ENCODE measurements at places on chromosomes 12 and 14. TPM values are rescaled to one million over a fixed set of nuclear protein-coding genes. Genes with fewer than 3 reads are reported as not detected.

The MMP17 gene
- total RNA-seq = 5.8 TPM

- no peak for DNase-seq
Measured at GRCh38 chr12:31312431-31312830, 13.5 kb downstream of the SINHCAF start.

- DNase-seq = no peak
Measured at GRCh38 chr12:116346222-116346621, 68.7 kb upstream of the MED13L start.

The VCPKMT gene
- 5.1 TPM for total RNA-seq

DNA sequence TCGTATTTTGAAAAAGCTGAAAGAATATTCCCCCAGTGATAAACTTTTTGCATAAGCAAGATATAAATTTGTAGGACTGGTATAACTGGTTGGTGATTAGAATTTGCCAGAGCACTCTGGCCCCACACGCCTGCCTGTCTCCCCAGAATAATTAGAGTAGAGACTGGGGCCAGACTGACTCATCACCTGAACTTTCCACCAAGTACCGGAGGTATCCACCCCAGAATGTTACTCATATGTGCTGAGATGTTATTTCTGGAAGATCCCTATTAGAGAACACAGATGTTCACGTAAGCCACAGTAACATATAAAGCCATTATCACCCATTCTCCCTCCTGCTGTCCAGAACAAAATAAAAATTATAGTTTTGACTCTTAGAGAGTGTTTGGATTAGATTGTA, 49.5 kb upstream of the PIWIL1 start:
- no peak for DNase-seq

The TRIM9 gene
- 1.7 TPM for total RNA-seq

The SLC15A4 gene
- 43.0 TPM for total RNA-seq

The APOLD1 gene
- total RNA-seq = 49.4 TPM

The ALG10 gene
- 5.8 TPM for total RNA-seq

GRCh38 chr12:102564026-102564425, 83.7 kb upstream of the IGF1 start:
- DNase-seq = no peak

The LRRIQ1 gene
- total RNA-seq = 0.13 TPM

The FAM177A1 gene
- total RNA-seq = 60.8 TPM

GRCh38 chr14:26466862-26467261, 131.0 kb downstream of the NOVA1 start:
- DNase-seq = no peak

GRCh38 chr12:107328442-107329133, 235.2 kb upstream of the CRY1 start:
- DNase-seq = no peak

DNA sequence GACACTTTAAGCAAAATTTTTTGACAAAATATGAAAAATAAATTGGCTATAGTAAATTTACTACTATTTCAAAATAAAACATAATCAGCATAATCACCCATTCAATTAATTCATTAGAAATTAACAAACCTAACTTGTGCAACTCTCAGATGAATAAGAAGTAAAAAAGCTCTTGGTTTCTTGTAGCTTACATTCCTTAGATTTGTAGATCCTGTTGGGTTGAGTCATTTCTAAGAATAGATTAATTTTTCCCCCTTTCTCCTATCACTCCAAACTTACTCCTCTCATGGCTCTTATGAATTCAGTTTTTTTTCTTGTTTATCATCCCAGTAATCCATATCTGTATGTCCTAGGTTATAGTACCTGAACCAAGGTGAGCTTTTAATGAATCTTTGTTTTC, 230.9 kb upstream of the LRIG3 start:
- no peak for DNase-seq

The RNF31 gene
- 29.0 TPM for total RNA-seq

GRCh38 chr12:108050696-108051095, 78.4 kb upstream of the WSCD2 start:
- no peak for DNase-seq

GRCh38 chr12:123948796-123949769, 23.5 kb downstream of the CCDC92 start:
- no peak for DNase-seq

DNA sequence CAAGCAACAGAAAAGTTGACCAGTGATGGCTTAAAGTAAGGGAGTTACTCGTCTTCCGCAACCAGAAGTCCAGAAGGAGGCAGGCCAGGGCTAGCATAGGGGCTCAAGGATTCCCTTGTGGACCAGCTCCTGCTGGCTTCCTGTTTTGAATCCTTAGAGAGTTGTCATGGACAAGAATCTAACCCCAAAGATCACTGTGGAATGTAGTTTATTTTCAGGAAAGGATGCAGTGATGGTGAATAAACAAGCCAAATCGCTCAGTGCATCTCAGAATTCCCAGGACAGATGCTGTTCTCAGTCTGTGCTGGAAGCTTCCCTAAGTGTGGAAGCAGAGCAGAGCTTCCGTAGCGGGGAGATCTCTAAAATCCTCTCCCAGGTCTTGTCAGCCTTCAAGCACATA, 311.3 kb downstream of the C12orf75 start:
- DNase-seq = no peak

The PTCSC3 gene
- not detected for total RNA-seq

GRCh38 chr12:27998658-27999057, 26.1 kb upstream of the PTHLH start:
- DNase-seq = no peak

GRCh38 chr14:34833549-34834523, 41.3 kb downstream of the BAZ1A start:
- no peak for DNase-seq

GRCh38 chr12:46773586-46774321, 52.0 kb downstream of the SLC38A4 start:
- DNase-seq = no peak

The SLC38A6 gene
- total RNA-seq = 12.6 TPM

DNA sequence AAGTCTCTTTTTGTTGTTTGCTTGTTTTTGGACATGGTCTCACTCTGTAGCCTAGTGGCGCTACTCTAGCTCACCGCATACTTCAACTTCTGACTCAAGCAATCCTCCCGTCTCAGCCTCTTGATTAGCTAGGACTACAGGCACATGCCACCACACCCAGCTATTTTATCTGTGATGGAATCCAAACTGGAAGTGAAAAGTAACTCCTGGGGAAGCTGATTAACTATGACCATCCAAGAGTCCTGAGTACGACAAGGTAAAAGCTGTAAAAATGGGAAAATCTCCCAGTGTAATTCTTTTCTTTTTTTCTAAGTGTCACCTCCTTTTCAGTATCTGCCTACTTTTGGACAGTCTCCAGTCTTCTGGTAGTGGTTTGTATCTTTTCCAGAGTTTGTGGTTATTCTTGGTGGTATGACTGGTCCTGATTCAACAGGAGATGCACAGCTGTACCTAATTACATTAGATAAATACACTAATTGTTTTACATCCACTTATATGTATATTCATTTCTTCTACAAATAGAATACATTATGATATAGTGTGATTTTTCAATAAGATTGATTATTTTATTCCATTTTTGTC, 97.8 kb downstream of the SLC6A15 start:
- no peak for DNase-seq

The ADAM20 gene
- 0.33 TPM for total RNA-seq

DNA sequence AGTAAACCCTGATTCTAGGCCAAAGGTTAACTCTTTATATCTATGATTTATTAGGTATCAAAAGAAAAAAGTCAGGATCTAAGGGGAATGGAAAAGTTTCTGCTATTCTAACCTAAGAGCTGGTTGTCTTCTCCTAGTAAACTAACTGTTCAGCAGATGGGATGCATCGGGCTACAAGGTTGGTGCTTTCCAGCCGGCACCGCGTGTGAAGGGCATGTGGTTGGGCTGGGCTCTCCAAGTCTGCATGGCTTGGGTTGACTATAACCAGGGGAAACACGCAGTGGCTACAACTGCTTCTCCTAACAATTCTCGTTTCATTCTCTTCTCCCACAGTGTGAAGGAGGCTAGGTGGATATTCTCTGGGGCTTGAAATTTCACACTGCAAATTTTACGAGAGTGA, 354.5 kb downstream of the APAF1 start:
- DNase-seq = no peak

- no peak for DNase-seq
Measured at GRCh38 chr12:318759-319515, 56.3 kb upstream of the SLC6A13 start.

The CCDC88C gene
- 6.0 TPM for total RNA-seq

The PMEL gene
- not detected for total RNA-seq

The BATF gene
- 37.3 TPM for total RNA-seq
